NCI-H524 treated with DMSO at 0.1 percent for 48 hours (cell line): ENCODE measurements at places on chromosomes 11 and 22.

- no peak for DNase-seq
Measured at GRCh38 chr11:14079011-14079410, 116.5 kb downstream of the SPON1 start.

GRCh38 chr22:45462034-45462655, 40.5 kb upstream of the FBLN1 start:
- DNase-seq = no peak

DNA sequence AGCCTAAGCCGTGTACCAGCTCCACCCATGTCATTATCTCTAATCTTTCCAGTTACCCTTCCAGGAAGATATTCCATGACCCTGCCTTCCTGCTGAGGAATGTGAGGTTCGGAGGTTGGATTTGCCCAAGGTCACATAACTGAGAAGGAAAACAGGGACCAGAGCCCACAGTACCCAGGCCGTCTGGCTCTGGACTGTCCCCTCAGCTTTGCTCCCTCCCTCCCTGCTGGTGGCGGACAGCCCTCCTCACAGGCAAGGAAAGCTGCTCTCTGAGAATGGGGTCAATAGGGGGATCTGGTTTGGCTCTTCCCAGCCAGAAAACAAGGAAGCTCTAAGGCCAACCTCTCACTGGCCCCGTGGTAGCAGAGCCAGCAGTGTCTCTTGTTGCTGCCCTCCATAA, 63.3 kb downstream of the SYN3 start:
- no peak for DNase-seq

- no peak for DNase-seq
Measured at GRCh38 chr22:19869497-19870152, 15.0 kb upstream of the GNB1L start.

GRCh38 chr11:63612181-63612580, 2.1 kb downstream of the PLAAT3 start:
- DNase-seq = no peak

GRCh38 chr11:7531011-7531410, 17.2 kb downstream of the PPFIBP2 start:
- no peak for DNase-seq

- DNase-seq = no peak
Measured at GRCh38 chr11:87889126-87889525, 286.1 kb downstream of the RAB38 start.

- no peak for DNase-seq
Measured at GRCh38 chr11:32751381-32751780, 43.1 kb downstream of the CCDC73 start.

GRCh38 chr22:32971276-32971675, 86.9 kb downstream of the SYN3 start:
- no peak for DNase-seq

DNA sequence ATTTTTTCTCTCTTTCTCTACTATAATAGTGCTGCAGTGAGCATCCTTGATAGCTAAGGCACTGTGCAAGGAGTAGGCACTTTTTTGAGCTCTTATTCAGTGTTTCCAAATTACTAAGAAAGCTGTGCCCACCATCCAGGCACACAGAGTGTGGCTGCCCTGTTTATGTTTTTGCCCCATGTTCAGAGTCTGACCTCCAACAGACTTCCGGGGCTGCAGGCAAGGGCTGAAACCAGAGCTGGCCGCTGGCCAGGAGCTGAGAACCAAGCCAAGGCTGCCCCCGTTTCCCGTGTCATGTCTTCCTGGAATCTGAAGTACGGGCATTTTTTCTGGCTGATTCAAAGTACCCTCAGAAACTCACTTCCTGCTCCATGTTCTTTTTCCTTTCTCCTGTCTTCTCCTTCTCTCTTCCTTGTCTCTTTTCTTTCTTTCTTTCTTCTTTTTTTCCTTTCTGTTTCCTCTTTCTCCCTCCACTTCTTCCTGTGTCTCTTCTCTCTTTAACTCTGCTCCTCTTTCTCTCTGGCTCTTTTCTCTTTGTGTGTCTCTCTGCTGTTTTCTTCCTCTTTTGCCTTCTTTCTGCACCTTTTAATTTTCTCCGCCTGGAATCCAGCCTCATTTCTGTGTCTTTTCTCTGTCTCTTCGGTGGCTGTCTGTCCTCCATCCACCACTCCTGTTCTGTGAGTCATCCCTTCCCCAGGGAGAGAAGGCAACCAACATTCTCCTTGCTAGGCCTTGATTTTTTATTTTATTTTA, 17.0 kb upstream of the KCTD14 start:
- no peak for DNase-seq

DNA sequence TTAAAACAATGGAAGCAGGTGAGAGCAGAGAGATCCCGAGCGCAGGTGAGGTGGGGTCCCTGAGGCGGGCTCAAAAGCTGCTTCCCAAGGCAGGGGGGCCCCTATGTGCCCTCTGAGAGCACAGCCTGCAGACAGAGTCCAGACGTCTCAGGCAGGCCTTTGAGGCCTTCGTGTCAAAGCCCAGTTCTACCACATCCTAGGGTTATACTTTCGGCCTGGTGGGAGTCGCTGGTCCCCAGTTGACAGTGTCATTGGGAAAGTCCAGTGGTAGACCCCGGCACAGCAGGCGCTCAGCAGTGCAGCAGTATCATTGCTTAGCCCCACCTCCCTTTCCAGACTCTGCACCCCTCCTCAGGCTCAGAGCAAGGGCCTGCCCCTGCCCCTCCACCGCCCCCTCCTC, 9.1 kb downstream of the LINC01488 start:
- no peak for DNase-seq

DNA sequence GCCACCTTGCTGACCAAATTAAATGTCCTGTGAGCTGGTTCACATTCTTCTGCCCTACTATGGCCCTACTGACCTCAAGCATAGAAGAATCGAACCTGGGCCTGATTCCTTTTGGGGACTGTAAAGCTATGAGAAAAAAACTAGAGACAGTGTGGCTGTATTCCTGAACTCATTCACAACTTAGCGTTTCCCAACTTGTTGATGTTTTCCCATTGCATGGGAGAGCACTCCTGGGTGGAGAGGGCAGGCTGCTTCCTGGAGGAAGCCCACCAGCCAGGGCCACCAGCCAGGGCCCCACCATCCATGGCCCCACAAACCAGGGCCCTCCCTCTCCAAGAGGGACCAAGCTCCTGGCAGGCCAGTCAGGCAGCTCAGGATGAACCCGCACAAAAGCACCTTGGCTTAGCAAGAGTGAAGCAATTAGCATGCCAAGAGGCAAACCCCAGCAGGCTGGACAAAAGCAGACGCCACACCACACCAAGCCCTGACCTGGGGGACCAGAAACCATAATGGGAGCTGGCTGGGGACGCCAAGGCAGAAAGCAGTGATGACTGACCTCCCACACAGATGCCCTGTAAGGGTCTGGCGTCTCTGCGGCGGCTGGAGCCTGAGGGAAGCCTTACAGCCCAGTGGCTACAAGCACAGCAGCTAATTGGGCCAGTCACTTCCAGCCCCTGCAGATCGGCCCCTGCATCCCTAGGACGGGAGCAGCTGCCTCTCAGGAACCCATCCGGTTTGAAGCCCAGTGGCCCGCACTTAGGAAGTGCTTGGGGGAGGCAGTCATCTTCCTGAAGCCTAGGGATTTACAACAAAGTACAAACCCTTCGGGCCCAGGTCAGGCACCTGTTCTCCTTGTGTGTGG, 2.1 kb downstream of the CERK start:
- DNase-seq = no peak

- no peak for DNase-seq
Measured at GRCh38 chr11:28697920-28698827, 590.0 kb downstream of the METTL15 start.

DNA sequence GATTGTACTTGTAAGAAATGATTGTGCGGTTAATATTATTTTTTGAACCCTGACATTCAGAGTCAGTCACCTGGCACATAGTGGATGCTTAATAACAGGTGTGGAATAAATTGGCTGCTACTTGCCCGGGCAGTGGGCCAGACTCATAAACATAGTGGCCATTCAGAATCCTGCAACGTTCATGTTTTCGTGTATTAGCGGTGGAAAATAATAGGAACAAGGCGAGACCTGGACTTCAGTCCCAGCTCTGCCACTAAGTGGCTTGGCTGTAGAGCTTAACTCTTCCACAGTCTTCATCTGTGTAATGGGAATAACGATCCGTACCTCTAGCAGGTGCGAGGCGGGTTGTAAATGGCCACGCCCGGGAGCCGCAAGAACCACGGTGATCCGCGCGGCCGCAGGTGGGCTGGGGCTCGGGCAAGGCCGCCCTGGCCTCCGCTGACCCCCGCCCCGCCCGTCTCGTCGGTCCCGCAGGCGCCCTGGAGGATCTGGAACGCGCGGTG, 761 bp upstream of the TMEM25 start:
- DNase-seq = no peak

DNA sequence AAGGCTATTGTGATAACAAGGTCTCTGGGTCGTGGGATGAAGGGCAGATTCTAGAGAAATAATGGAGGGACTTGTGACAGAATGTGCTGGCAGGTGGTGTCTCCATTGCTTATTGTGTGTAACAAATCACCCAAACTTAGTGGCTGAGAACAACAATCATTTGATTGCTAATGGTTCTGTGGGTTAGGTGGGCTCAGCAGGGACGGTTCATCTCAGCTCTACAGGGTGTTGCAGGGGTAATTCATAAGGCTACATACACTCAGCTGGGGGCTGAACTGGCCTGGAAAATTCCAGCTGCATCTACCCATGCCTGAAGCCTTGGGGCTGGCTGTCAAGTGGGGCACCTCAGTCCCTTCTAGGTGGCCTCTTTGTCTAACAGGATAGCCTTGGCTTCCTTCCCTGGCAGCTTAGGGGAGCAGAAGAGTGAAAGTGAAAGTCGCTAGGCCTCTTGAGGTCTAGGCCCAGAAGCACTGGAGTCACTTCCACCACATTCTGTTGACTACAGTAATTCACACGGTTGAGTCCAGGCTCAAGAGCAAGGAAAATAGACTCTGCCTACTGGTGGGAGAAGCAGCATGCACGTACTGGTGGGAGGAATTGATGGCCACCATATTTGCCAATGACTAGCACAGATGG, 308.9 kb downstream of the MN1 start:
- no peak for DNase-seq

DNA sequence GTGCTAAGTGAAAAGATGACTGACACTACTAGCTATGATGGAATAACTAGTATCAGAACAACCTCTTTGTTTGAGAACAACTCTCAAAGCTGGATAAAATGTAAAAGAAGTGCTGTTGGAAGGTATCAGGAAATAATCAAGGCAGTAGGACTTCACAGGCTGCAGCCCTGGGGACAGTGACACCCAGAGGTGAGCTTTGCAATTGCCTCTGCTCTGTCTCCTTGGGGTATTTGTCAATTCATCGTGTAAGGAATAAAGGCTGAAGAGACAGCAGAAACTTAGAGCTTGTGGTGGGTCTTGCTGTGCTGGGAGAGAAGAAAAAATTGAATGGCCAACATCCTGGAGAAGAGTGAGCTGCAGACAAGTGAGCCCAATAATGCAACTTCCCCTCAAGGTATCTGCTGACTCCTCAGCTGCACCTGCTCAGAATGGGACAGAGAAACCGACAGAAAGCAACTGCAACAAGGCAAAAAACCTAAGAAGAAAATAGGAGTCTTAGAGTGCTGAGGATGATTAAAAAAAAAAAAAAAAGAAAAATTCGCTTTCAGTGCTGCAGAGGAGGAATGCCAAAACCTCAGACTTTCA, 141.1 kb downstream of the RCN1 start:
- DNase-seq = no peak

DNA sequence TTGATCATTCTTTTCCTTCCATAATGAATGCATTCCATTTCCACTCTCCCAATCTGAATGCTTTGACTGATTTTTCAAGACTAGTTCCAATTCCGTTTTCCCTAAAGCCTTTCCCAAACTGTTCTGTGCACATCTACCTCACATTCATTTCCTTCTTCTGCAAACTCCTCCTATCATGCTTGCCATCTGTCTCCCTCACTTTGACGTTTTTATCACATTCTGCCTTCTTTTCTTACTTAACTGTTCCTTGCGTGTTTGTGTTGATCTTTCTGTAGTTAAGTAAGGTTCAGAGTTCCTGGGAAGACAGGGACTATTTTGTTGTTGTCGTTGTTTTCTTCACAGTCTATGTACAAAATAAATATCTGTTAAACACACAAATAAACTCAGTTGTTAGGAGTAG, 179.0 kb downstream of the NXPE2 start:
- DNase-seq = no peak

DNA sequence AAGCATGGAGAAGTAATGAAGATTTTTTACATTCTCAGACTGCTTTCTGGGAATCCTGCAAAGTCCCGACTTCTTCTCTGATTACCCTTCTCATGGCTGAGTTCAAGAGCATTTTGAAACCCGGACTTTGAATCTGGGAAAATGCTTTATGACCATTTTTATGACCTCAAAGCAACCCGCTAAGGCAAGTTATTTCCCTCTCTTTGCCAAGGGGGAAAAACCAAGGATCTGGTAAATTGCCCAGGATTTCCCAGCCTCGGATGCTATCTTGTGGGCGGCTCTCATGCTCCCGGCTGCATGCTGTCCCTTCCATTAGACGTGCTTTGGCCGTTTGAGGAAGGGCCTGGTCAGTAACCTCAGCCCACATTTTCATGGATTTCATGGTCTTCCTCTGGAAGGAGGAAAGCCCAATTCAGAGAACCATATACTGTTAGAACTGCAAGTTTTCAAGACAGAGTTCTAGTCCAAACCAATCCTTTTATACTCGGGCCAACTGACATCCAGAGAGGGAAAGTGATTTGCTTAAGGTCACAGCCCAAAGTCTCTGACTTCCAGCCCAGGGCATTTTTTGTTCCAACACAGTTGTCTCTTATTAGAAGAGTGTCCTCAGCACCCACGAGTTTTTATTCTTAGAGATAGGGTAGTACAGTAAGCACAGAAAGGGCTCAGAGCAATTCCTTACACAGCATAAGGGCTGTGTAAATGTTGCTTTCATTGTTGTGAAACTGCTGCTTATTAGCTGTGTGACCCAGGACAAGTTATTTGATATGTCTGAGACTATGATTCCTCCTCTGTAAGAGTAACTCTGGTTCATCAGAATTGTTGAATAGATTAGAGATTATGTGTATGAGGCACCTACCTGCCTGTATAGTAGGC, 77.4 kb downstream of the NAV2 start:
- no peak for DNase-seq

DNA sequence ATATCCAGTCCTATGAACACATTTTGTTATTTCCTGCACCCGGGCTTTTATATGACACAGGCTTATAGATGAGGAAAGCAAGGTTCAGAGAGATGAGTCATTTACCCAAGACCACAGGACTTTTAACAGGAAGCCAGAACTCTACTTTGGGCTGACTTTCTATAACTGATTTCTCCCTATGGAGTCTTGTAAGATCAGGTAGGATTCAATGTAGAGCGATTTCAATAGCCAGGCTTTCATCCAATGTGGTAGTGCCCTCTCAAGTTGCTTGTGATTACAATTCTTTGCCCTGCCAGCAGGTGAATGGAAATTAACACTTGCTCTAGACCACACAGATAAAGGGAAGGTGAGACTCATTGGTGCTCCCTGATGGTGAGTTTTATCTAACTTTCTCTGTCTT, 378.3 kb downstream of the INSC start:
- DNase-seq = no peak
